ENCODE measurements at places on chromosomes 13 and 19.

GRCh38 chr13:109700176-109700575 lies 86.2 kb downstream of the IRS2 start:
- peak; percentile 43 for DNase-seq

DNA sequence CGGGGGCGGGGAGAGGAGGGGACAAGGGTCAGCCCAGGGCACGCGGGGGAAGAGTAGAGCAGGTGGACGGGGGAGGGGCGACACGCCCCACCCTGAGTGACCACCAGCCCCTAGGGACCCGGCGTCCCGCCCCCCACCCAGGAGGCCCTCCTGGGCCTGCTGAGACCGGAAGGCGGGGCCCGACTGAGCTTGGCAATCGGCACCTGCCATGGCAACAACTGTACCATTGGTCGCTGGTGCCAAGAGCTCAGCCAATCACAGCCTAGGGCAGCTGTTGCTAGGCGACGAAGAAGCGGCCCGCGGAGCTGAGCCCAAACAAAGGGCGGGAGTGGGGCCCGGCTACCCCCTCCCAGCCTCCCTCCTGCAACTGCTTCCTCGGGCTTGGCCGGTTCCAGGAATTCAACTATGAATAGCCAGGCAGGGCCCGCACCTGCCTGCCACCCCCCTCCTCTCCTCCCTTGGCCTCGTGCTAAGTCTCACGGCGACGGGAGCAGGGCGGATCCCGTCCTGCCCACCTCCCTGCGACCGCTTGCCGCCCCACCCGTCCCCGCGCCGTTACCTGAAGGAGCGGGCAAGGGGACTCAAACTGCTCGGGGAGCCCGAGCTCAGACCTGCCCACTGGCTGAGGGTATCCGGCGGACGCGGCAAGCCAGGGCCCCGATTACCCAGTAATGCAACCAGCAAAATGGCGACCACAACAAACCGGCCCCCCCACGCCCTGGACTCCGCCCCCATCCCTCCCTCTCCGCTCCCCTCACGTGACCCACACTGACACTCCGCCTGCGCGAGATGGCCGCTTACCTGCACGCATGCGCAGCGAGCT lies at the start of gene DYRK1B:
DYRK1B (minus strand) TSS at position 699 of the 823 bp plus-strand sequence. CDS start 2,295 bp downstream, outside the sequence.
- DNase-seq = peak; percentile 91

DNA sequence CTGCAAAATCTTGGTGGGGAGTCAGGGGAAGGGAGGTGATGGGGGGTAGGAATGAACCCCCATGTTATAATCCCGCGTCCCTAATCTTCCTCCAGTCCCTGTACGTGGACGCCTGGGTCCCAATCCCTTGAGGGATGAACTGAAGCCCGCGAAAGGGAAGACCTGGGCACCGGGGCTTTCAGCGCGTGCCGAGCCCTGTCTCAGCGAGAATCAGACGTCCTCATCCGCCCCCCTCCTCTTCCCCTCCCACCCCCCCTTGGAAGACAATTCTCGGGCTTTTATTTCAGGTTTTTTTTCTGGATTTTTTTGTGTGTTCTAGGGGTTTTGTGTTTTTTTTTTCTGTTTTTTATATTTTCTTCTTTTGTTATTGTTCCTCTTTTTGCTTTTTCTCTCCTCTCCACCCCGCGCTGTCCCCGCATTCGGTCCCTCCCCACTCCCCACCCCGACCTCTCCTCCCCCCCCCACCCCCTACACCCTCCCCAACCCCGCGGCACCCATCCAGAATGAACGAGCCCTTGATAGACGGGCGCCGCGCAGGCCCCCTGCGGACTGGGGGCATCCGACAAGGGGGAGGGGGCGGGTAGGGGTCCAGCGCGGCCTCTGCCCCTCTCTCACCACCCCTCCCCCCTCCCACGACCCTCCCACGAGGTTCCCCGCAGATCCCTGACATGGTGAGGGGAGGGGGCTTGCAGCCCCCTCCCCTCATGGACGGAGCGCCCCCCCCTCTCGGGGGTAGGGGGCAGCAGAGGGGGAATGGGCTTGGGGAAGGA lies 10.3 kb downstream of the C19orf81 start:
- no peak for DNase-seq

GRCh38 chr19:4523306-4524110 lies 5.2 kb upstream of the PLIN4 start:
- DNase-seq = no peak

- no peak for DNase-seq
Measured at GRCh38 chr13:22232186-22232585, 561.3 kb downstream of the FGF9 start.

DNA sequence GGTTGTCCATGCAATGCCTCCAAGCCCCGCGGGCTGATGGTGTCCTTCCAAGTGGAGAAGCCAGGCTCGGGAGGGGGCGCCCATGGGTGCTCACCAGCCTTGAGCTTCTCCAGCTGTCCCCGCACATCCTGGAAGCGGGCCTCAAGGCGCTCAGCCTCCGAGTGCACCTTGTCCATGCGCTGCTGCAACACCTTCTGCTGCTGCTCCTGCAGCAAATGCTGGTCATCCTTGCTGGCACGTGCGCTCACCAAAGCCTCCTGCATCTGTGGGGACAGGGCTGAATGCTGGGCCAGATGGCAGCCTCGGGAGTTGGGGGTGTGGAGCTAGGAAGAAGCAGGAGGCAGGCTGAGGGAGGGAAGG lies 22.8 kb upstream of the EMP3 start:
- DNase-seq = no peak

- DNase-seq = no peak
Measured at GRCh38 chr13:105670179-105670990, 865.1 kb downstream of the EFNB2 start.

DNA sequence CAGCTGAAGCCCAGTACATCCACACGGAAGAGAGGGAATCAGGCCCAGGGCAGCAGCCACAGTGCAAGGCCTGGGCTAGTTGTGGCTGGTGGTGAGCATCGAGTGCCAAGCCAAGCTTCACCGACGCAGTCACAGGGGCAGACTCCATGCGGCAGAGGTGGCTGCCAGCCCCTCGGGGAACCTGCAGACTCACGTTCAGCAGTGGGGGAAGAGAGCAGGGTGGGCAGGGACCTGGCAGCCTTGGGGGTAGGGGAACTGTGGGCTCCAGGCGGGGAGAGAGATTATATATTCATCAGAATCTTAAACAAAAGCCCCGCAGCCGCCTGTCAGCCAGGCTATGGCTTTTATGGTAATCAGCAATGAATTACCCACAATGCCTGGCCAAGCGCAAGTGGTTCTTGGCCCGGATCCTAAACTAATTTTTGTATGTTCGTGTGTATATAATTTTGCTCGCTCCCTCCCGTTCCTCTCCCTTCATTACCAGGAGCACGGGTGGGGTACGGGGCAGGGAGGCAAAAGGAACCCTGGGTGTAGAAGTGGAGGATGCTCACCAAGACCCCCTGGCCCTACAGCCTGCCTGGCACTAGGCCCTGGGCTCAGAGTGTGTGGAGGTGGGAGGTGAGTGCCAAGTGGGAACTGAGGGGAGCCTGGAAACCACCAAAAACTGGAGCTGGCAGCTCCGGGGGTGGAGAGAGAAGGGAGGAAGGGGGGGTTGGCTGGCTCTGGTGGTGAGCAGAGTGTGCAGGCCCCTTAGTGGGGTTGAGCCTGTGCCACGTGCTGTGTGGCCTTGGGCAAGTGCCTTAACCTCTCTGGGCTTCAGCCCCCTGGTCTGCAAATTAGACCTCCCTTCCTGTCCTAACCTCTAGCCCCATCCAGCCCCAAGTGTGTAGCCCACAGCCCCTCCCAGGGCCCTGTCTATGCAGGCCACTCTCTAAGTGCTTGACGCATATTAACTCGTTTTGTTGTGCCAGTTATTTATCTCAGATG lies 31.9 kb downstream of the PTPRS start:
- DNase-seq = peak; percentile 86

- DNase-seq = no peak
Measured at GRCh38 chr13:113924184-113924901, 49.5 kb downstream of the C13orf46 start.

DNA sequence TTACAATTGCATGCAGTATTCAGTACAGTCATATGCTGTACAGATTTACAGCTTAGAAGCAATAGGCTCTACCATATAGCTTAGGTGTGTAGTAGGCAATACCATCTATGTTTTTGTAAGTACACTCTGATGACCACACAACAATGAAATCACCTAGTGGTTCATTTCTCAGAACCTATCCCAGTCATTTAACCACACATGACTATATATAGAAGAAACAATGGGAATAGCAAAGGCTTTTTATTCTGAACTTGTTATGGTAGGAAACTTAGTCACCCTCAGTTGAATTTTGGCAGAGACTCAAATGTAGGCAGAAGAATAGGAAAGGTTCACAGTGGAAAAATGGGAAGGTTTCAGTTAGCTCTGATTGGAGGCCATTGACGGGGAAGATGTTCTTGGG lies 1075.1 kb upstream of the MIR17HG start:
- no peak for DNase-seq

DNA sequence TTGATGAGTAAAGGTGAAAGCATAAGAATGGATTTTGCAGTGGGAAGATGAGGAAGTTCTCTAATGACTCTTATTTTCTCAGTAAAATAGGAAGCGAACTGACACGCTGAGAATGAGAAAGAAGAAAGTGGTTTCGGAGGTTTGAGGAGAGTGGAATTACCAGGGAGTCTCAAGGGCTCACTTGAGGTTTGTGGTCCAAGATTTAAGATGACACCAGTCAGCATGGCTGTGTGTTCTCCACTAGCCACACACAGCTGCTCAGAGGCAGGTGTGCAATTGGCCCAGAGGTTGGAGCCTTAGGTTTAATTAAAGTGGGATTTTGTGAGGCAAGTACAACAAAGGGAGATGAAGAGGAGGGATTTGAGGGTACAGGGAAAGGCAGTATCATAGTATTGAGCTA lies 99.6 kb upstream of the NBEA start:
- DNase-seq = no peak

DNA sequence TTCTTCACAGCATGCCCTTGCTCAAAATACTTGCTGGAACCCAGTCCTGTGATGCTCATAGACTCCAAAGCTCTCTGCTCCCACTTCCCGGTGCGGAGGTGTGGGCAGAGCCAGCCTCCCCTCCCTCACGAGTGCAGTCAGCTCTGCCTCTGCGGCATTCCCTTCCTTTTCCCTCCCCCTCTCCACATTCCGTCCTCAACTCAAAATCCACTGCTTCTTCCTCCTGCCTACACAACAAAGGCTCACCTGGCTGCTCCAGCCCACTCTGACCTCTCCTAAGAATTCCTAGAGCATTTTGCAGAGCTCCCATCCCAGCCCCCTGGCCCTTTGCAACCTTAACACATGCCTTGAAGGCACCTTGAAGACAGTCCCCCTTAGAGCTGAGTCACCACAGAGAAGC lies 527.9 kb downstream of the MYO16 start:
- DNase-seq = no peak

- DNase-seq = no peak
Measured at GRCh38 chr19:12272980-12273901, 21.4 kb downstream of the ZNF44 start.

DNA sequence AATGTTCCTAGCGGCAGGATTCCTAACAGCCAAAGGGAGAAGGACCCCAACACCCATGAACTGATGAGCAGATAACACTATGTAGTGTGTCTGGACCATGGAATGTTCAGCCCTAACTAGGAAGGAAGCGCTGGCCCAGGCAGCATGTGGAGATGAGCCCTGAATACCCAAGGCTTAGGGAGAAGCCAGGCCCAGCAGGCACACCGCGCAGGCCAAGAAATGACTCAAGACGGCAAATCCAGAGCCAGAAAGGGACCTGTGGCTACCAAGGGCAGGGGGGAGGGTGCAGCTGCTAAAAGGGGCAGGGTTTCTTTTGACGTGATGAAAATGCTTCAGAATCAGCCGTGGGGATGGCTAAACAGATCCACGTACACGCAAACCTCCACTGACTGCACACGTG lies 20.7 kb upstream of the TINCR start:
- no peak for DNase-seq

DNA sequence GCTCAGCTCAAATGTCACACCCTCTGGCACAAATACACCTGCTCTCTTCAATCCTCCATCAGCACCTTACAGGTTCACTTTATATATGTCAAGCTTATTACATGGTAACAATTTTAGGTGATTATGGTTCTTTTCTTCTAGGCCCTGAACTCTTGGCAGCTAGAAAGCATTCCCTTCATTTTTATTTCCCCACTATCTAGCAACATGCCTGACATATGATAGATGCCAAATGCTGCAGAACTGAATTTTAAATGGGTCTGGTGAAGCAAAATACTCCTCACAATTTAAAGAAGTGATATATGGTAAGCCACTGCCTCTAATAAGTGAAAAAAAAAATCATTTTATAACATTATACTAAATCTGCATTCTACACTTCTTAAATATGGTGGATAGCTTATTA lies 95.2 kb downstream of the USP12 start:
- DNase-seq = no peak

GRCh38 chr13:99873141-99873540 lies 98.4 kb downstream of the ZIC5 start:
- no peak for DNase-seq

DNA sequence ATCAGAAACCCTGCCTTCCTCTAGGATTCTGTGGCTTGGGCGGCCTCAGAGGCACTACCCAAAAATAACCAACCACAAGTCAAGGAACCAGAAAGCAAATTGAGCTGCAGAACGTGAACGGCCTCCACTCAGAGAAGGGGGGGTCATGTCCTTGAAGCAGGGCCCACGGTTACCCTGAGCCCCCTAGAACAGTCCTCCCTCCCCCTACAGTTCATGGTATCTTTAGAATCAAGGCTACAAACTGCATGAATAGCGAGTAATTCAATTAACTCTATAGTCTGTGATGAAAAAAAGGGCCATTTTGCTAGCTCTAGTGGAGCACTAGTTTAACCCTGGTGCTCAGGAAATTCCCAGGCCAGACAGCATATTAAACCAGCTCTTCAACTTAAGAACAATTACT lies 79.0 kb upstream of the ZNF507 start:
- no peak for DNase-seq

GRCh38 chr19:49755956-49756355 lies 7.2 kb downstream of the TSKS start:
- no peak for DNase-seq

GRCh38 chr13:109764470-109765291 lies 21.7 kb downstream of the IRS2 start:
- peak; percentile 47 for DNase-seq

GRCh38 chr19:47657719-47658118 lies 48.8 kb downstream of the BICRA start:
- no peak for DNase-seq

DNA sequence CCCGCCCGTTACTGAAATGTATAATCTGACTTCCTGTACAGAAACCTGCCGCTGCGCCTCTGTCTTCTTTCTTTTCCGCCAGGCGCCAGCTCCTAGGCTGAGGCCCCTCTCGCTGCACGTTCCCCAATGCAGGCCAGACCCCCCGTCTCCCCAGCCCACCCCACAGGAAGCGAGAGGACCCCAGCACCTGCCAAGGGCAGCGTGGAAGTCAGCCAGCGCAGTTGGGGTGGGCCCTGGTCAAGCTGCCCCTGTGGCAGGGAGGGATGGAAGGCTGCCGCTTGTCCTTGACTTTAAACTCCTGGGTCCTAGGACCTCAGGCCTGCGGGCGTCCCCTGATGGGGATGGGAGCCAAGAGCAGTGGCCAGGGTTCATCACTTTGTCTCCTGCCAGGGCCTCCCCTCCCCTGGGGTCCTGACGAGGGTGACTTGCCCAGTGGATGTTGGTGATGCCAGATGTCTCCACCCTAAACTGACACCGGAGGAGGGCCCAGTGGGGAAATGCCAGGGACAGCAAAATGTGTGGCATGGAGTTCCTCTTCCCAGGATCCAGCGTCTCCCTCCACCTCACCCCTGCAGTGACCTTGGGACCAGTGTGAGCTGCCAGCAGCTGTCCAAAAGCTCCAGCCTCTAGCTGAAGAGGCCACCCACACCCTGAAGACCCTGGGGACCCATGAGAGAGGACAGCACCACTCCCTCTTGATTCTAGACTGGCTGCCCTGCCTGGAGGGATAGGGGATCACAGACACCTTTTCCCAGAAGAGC lies 8.5 kb upstream of the MARCHF2 start:
- no peak for DNase-seq

GRCh38 chr13:61463024-61463423 lies 47.4 kb upstream of the PCDH20 start:
- no peak for DNase-seq

- DNase-seq = no peak
Measured at GRCh38 chr19:35833972-35834371, 18.3 kb downstream of the NPHS1 start.
